ENCODE measurements at places on chromosomes 4 and X. TPM values are rescaled to one million over a fixed set of nuclear protein-coding genes. Genes with fewer than 3 reads are reported as not detected.

The TMEM144 gene
- total RNA-seq = 13.2 TPM

The PCDH19 gene
- 1.7 TPM for total RNA-seq

The ARAP2 gene
- 120 TPM for total RNA-seq

The TIMP1 gene
- total RNA-seq = 92.8 TPM

- DNase-seq = no peak
These were observed 552 bp downstream of the IKBKG start for GRCh38 chrX:154548028-154548316.

DNA sequence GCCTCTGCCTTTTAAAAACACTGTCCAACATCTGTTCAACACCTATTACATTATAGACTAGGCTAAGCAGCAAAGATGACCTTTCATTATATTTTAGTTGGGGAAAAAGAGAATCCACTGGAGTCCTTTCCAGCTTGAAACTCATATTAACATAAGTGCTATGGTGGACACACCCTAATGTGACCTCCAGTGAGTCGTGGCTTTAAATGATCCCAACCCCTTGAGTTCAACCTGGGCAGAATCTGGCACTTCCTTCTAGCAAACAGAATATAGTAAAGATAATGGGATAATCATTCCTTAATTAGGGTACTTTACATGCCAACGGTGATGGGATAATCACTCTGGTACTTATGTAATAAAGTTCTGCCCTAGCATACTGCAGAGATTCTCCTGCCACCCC is 162.6 kb downstream of the MAB21L2 start:
- no peak for DNase-seq

DNA sequence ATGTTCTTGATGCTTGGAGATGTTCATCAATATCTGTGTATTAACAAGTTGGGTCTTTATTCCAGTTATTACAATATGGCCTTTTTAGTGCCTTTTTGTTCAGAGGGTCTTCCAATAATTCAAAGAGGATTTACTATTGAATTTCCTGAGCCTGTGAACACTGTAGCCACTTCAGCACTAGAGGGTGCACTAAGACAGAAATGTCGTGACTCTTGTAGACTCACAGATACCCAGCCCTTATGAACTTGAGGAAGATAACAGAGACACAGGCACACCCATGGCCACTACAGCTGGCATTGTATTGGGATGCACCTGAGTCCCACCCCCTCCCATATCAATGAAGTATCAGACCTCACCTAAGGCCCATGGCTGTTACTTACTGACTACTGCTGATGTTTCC is 54.4 kb upstream of the ACTRT1 start:
- DNase-seq = no peak

DNA sequence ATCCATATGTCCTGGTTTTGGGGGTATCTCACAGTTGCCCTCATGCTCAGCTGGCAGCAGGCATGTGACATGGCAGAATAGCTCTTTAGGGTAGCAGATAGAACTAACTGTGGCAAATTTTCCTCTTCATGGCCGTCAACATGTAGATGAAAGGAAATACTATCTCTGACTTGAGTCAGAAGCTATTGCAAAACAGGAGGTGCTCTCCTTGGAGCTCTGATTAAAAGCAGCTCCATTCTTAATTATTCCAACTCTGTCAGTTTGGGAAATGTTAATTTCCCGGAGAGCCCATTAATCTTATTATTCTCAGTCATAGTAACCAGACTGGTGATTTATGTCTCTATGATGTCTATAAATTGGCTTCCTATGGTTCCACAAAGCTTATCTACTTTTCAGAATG is 18.2 kb downstream of the IL13RA1 start:
- no peak for DNase-seq

DNA sequence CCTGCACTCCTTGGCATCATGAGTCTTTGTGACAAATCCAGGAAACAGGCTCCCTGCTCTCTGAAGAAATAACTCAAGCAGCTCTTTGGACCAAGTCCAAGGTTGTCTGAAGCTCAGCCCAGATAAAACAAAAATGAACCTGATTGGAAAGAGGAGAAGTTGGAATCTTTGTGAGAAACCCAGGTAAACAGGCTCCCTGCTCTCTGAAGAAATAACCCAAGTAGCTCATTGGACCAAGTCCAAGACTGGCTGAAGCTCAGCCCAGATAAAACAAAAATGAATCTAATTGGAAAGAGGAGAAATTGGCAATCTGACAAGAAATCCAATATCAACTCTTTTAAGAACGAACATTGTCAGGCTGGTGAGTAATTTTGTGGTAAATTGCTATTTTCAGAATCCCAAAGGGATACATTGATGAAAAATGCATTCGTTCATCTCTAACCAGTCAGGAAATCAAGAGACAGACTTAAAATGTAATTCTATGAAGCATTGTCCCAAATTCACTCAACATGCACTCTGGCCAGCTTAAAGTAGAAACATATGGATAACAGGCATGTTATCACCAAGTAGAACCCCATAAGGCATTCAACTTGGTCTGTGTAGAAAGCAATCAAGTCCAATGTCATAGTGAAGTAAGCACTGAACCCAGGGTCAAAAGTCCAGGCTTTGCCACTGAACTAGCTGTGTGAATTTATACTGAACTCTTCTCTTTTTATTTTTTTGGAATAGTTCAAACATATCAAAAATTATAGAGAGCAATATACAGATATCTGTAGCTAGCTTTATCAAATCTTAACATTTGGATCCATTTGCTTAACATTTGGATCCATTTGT is 16.8 kb upstream of the NFXL1 start:
- DNase-seq = no peak

DNA sequence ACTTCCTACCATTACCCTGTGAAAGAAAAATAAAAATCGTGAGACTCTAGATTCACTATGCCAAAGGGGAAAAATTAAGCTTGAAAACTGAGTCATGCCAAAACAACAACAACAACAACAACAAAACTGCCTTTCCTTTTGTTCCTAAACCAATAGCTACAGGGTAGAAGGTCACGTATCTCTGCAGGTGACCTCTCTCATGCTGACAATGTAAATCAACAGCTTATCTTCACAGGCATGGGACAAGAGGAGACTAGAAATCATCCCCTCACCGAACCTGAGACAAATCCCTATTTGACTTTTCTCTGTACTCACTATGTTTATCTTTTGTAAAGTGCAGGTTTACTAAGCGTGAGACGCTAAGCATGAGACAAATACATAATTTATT is 20.5 kb upstream of the AADAT start:
- no peak for DNase-seq

- no peak for DNase-seq
These were observed 133.5 kb downstream of the COL4A5 start for GRCh38 chrX:108573136-108573535.

- DNase-seq = no peak
These were observed 13.3 kb downstream of the MGARP start for GRCh38 chr4:139266583-139267257.
